Tibial artery (tissue), 4 donors: ENCODE measurements at places on chromosomes 7 and 10.

DNA sequence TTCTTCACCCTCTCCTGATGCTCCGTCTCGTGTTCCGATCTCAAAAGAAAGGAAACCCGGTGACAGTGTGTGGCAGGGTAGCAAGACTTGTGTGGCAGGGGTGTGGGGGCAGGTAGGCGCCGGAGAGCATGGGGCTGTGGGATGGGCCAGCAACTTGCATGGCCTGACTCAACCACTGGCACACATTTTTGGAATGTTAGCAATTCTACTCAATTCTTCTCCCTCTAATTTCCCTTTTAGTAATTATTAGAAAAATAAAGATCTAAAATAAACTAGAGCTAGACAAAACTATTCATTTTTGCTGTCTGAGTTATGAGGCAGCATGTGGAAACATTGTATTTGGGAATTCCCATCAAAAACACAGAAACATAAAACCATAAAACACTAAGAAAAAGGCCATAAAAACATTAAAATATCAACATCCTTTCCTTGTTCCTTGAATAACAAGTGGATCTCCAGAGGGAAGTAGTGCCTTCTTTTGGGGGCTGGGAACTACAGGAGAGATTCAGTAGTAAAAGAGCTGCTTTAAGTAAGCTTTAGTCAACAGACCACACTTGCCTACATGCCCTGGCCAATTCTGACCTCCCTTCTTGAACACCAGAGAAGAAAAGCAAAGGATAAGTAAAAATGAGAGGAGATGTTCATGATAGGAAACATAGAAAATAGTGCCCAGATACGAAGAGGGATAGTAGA lies 21.8 kb downstream of the SEMA3C start:
- DNase-seq = no peak

GRCh38 chr7:4267341-4268039 lies 414.6 kb upstream of the FOXK1 start:
- DNase-seq = no peak

GRCh38 chr7:18221377-18222293 lies 194.0 kb upstream of the PRPS1L1 start:
- no peak for DNase-seq

GRCh38 chr10:129964611-129965424 lies 744 bp upstream of the EBF3 start:
- no peak for DNase-seq

GRCh38 chr10:129958629-129959543 lies 5.2 kb downstream of the EBF3 start:
- peak; percentile 65 for DNase-seq

GRCh38 chr7:144792050-144792449 lies 43.8 kb downstream of the TPK1 start:
- no peak for DNase-seq

DNA sequence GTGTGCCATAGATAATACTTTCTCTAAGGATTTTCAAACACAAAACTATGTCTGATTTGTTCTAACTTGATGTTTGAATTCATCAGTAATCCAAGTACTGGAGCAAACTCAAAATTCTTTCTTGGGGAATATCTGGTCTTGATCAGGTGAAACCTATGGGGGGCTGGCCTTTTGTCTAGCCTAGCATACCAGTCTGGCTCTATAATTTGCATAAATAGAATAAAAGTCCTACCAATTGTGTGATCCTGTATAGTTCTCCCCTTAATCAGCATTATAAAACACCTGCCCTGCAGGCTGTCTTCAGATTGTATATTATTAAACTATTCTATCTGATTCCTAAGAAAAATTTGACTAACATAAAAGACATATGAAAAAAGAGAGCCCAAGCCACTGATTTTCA lies 233.8 kb upstream of the LRRN3 start:
- DNase-seq = no peak

- peak; percentile 68 for DNase-seq
Measured at GRCh38 chr10:77513781-77514331, 123.8 kb downstream of the KCNMA1 start.
